ENCODE measurements at places on chromosomes 7 and 10.

DNA sequence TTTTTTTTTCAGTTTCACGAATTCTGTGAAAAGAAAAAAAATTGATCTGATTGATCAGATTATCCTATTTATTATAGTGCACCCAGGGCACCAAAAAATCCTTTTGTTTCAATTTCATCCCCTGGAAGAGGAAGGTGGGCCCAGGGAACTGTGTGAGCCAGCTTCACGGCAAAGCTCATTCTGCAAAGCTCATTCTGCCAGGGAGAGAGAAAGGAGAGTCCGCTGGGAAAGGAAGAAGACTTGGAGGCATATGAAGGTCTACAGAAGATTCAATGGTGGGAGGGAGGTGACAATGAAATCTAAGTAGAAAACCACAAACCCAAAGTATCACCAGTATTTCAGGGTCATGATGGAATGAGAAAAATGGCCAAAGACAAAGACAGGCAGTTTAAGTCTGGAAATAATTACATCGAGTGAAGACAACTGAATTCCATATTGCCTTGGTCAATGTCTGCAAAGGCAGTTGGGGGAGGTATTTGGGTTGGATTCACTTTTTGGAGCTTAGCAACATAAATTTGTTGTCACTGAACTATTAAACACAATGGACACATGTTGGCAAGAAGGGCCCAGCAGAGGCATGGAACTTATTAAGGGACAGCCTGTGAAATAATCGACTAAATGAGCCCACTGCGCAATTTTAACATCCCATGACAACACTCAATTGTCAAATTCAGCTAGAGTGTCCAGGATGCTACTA lies 587.8 kb upstream of the MKI67 start:
- DNase-seq, result no peak

DNA sequence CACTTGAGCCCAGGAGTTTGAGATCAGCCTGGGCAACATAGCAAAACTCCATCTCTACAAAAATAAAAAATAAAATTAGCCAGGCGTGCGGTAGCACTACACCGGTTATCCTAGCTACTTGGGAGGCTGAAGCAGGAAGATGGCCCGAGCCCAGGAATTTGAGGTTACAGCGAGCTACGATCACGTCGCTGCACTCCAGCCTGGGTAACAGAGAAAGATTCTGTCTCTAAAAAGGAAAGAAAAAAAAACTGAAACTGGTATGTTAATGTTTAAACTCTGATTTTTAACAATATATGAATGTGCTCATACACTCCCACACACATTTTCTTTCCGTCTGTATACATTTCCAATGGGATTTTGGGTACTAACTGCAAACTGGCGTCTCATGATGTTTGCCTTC lies 140.6 kb upstream of the KMT2E start:
- no peak for DNase-seq

GRCh38 chr10:29317027-29317420 lies 28.2 kb downstream of the LYZL1 start:
- no peak for DNase-seq

GRCh38 chr10:104966563-104967297 lies 325.6 kb downstream of the SORCS3 start:
- no peak for DNase-seq

DNA sequence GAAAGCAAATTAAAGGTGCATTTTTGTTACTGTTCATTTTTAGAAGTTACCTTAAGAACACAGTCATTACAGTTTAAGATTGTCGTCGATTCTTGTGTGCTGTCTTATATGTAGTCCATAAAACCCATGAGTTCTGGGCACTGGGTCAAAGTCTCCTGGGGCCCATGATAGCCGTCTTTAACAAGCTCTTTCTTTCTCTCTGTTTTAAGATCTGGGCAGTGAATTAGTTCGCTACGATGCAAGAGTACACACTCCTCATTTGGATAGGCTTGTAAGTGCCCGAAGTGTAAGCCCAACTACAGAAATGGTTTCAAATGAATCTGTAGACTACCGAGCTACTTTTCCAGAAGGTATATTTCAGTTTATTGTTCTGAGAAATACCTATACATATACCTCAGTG lies 90.7 kb upstream of the CAPZA2 start:
- DNase-seq, result no peak

Measured in retinal pigment epithelial cell (primary cell).